ENCODE measurements at places on chromosomes 11 and 22.

DNA sequence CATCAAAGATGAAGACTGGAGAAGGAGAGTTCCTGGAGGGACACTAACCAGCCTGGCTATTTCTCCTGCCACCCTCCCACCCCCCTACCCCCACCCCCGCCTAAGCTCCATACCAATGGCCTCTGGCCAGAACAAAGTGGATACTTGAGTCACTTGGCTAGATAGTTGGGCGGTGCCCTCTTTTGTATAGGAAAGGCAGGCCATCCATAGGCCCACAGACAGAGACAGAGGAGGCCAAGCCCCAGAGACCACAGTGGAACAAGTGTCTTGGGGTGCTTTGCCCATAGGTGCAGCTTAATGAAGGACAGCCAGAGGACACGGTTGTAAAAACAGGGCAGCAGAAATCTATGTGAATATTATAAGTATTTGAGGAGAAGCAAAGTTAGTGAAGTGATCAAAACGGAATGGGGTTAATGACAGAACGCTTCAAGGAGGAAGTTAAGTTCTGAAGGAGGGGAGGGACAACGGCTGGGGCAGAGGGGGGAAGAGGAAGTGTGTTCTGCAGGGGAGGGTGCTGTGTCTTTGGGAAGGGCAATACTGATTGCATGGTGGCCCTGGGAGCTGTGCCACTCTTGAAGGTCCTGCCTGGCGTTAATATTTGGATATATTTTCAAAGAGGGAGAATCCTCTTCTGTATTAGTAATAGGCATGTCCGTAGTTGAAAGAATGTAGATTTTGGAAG lies 32.7 kb downstream of the FLI1 start:
- DNase-seq: peak; percentile 64

GRCh38 chr11:41201156-41201555 lies 258.3 kb downstream of the LRRC4C start:
- DNase-seq: peak; percentile 56

- no peak for DNase-seq
Observed at GRCh38 chr11:66676282-66676919, 1.3 kb downstream of the RBM4B start.

GRCh38 chr11:8263769-8264410 lies at the start of gene LMO1:
Gene LMO1 (minus strand): TSS chr11:8263878. CDS start chr11:8263362, 516 bp downstream.
- peak; percentile 70 for DNase-seq

GRCh38 chr11:30172883-30173311 lies 57.9 kb upstream of the FSHB start:
- no peak for DNase-seq

GRCh38 chr11:14418801-14419417 lies 59.9 kb upstream of the RRAS2 start:
- no peak for DNase-seq

DNA sequence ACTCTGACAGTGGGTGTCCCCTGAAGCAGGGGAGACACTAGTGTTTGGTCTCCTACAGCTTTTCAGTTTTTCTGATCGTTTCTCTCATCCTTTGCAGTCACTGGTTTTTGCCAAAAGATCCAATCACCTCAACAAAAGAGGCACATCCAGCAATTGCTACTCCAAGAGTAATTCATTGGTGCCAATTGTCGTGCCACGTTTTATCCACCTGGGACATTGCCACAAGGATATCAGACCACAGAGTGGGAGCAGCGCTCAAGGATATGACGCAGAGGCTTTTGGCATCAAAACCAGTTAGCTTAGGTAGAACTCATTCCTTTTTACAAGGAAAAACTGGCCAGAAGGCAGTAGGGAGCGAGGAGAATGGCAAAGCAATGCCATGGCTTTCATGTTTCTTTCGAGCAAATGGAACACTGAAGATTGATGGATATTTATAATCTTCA lies 40.9 kb upstream of the BLID start:
- DNase-seq: peak; percentile 83

GRCh38 chr22:38831166-38831945 lies 12.5 kb downstream of the NPTXR start:
- no peak for DNase-seq
